Panc1 (cell line): ENCODE measurements at places on chromosomes 16 and 17.

- DNase-seq, result no peak
These were observed 145.9 kb downstream of the BCAS3 start for GRCh38 chr17:60823515-60823914.

GRCh38 chr17:1060991-1061390 lies 64.1 kb downstream of the TIMM22 start:
- peak; percentile 92 for DNase-seq

GRCh38 chr16:7350806-7351205 lies 18.2 kb downstream of the RBFOX1 start:
- DNase-seq, result no peak

- DNase-seq, result no peak
These were observed 133.7 kb upstream of the HS3ST3A1 start for GRCh38 chr17:13735444-13735843.

- DNase-seq, result no peak
These were observed 12.7 kb upstream of the APPBP2 start for GRCh38 chr17:60538726-60539125.

- no peak for DNase-seq
These were observed 211.5 kb downstream of the CDH11 start for GRCh38 chr16:64910356-64910755.

GRCh38 chr17:40460604-40460967 lies 17.3 kb downstream of the IGFBP4 start:
- DNase-seq, result no peak

GRCh38 chr16:74758801-74759200 lies 15.8 kb downstream of the FA2H start:
- DNase-seq, result no peak

- DNase-seq, result no peak
These were observed 688 bp upstream of the ITGB3 start for GRCh38 chr17:47252766-47253512.

DNA sequence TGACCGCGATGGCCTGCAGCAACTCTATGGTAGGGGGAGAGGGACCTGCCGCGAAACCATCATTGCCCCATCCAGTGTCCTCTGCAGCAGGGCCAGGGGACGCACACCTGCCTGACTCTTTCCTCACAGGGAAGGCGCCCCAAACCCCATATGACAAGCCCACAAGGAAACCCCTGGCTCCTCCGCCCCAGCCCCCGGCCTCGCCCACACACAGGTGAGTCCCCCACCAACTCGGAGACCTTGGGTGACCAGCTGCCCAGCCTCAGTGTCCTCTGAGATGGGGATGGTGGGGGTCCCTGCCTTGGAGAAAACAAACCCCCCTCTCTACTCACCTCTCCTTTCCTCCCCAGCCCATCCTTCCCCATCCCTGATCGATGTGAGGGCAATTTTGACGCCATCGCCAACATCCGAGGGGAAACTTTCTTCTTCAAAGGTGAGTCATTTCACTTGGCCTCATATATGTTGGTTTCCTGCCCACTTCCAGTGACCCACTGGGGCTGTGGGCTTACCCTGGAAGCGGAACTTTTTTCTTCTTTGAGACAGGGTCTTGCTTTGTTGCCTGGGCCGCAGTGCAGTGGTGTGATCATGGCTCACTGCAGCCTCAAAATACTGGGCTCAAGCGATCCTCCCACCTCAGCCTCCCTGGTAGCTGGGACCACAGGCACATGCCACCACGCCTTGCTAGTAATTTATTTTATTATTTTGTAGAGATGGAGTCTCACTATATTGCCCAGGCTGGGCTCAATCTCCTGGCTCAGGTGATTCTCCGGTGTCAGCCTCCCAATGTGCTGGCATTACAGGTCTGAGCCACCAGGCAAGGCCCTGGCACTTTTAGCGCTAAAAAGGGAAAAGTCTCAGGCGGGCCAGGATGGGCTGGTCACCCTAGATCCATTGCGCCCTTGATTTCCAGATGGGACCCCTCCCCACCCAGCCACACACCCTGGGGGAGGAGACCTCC lies 8.0 kb upstream of the IL32 start:
- DNase-seq, result no peak

DNA sequence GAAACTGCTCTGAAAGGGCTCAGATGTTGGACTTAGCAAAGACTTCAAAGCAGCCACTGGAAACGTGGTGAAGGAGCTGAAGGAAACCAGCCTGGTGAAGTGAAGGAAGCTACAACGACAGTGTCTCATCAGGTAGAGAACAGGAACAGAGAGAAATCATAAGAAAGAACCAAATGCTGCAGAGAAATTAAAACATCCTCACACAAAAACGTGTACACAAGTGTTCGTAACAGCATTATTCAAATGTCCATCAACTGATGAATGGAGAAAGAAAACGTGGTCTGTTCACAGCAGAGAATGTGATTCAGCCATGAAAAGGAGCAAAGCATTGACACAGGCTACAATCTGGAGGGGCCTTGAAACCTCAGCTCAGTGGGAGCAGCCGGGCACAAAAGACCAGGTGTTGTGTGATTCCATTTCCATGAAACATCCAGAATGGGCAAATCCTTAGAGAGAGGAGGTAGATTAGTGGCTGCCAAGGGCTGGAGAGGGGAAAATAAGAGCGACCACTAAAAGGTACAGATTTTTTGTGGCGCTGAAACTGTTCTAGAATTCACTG lies 26.9 kb downstream of the IFT140 start:
- DNase-seq, result no peak

DNA sequence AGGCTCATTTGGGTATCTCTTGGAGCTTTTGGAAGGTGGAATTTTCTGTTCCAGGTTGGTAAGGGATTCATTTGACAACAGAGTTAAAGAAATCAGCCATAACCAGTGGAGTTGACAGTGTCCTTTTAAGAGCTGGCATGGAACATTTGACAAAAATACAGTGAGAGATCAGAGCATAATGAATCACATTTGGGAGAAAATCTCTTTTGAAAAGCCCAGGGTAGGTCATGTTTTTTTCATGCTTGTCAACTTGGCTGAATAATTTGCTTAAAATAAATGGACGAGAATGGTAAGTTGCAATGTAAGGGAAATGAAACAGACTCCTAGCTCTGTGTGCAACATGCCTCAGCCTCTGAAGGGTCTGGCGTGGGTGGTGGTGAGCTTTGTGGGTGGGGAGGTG lies 235.3 kb upstream of the N4BP1 start:
- DNase-seq, result no peak

- DNase-seq, result no peak
These were observed 43.6 kb downstream of the NFATC3 start for GRCh38 chr16:68128577-68129305.
